NCI-H1092 (cell line): ENCODE measurements at places on chromosomes 13 and 19.
A peak's percentile ranks its signal among the peaks of the same experiment; 100 is the strongest.

DNA sequence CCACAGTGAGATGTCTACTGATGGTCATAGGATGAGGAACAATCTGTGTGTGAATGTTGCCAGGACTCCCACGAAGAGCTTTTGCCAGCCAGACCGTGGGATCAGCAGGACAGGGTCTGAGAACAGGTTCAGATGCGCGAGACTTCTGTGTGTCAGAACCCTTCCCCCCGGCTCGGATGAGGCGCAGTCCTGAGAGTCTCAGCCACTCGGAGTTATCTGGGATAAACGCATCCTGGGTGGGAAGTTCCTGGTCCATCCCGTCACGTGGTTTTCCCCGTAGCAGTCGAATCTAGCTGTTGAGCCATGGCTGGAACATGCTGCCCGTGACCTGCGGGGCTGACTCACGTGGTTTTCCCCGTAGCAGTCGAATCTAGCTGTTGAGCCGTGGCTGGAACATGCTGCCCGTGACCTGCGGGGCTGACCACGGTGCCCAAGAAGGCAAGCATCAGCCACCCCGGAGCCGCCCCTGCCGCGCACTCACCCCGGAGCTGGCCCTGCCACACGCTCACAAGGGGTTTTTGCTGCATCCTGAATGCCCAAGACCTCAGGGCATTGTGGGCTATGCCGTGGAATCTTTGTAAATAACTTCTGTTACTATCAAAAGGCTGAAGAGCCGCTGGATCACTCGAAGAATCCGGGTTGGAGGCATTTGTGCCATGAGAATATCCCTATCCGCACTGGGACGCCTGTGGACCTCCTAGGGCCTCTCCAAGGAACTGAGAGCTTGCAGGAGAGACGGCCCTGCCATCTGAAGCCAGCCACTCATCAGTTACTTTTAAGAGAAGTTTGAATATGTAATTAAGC, 130.8 kb upstream of the MCF2L start:
- DNase-seq = no peak

DNA sequence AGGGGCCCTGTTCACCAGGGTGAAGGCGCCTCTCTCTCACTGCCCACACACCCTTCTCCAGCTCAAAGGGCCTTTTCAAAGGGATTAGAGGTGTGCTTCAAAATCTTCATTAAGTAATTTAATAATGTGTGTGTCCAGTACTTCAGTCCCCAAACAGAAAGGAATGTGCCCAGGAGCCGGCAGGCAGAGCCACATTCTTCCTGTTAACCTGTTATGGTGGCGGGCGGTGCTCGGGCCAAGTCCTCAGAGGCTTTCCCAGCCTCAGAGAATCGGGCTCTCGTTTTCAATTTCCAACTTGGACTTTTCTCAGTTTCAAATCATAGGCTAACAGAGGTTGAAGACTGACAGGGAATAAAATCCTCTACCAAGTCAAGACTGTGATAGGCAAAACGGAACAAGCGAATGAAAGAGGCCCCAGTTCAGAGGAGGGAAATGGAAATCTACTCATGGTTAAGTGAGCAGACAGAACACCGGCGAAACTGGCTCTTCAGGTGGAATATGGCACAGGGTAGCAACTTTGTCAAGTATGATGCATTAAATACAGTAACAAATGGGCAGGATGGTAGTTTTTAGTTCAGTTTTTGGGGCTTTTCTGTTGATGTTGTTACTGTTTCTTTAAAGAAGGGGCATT, 68.6 kb downstream of the FOXO1 start:
- no peak for DNase-seq

DNA sequence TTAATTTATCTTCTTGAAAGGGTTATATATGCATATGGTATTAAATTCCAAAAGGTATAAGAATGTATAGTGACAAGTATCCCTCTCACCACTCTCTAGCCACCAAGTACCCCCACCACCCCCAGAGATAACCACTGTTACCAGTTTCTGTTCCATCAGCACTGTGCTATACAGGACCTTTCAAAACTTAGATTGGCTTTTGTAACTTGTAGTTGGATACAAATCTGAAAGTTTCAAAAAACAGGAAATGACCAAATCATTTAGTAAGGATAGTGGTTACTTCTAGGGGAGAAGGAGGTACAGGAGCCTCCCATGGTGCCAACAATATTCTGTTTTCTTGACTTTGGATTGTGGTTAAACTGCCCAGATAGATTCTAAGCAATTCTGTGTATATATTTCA, 56.7 kb downstream of the AKAP11 start:
- DNase-seq = no peak

DNA sequence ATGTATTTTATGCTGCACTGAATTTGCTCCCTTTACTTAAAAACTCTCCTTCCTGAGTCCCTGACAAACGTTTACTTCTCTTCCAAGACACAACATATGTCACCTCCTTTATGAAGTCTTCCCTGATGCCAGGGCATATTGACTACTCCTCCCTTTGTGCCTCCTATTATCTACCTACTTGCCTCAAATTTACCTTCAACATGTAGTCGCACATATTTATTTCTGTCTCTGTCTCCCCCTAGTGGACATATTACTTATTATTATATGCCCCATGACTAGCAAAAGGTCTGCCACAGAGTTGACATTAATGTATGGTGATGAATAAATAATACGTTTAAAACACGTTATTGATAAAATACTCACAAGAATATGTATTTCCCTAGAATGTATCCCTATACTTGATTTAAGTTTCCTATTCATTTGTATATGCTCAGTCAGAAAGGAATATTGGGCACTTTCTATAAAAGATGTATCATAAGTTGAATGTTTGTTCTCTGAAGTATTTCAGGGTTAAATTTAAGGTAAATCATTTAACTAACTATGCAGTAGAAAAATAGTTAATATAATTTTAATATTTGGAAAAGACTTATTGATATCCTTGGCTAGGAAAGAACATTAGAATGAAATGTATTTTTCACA, 250.3 kb upstream of the ATXN8OS start:
- DNase-seq = peak; percentile 65

GRCh38 chr13:74867460-74867859, 614.5 kb downstream of the TBC1D4 start:
- no peak for DNase-seq

DNA sequence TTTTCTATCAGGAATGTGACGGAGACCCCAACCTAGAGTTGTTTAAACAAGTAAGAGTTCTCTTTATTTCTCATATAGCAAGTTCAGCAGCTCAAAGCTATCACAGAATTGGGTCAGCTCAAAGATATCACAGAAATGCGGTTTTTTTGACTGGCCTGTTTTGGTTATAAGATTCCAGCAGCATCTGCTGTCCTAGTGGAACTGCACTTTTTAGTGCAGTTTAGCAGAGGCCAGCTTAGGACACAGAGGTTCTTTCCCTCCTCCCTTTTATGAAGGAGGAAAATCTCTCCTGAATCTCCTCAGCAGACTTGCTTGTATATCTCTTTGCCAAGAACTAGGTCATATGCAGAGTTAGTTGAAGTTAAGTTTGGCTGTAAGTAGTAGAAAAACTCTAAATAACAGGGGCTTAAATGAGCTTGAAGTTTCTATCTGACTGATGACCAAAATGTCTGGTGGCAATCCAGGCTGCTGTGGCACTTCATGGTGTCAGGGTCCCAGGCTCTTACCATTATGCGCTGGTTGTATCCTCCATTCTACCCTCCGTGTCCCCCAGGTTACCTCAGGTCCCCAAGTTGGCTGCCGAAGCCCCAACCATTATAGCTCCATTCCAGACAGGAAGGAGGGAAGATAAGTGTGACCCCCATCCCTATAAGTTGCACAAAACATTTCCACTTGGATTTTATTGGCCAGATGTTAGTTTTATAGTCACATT, 6.6 kb downstream of the PPP2R1A start:
- DNase-seq = no peak

DNA sequence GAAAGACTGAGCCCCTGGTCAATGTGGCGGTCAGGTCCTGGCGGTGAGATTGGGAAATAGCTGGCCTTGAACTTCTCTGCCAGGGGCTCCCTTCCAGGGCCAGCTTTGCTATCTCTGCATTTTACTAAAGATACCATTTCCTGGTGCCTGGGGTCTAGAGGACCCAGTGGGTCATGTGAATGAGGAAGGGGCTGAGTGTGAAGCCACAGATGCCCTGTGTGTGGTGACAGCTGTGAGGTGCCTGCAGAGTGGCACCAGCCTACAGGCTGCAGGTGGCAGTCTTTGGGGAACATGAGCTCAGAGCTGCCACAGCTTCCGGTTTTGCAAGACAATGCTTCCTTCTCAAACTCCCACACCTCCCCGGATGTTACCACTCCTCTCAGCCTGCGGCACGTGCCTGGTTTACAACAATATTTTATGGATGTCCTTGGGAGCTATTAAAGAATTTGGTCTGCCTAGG, 5.2 kb upstream of the MLNR start:
- DNase-seq = no peak

DNA sequence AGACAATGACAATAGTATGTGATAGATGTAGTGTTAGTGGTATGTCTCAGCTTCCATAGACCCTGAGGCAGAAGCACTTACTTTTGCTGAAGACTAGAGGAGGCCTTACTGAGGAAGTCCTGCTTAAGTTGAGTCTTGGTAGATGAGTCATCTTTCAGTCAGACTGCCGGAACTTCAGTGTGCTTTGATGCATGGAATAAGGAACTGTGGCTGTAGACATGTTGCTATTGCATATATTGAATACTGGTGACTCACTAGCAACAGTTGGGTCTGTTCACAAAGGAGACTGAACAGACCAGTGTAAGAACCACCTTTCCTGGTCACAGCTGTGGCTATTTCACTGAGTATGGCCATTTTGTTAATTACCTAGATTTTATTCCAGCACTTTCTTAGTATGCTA, 1000.6 kb downstream of the OLFM4 start:
- DNase-seq = no peak

- no peak for DNase-seq
Observed at GRCh38 chr13:102261809-102262208, 140.0 kb downstream of the FGF14 start.

GRCh38 chr13:109844396-109844795, 58.0 kb upstream of the IRS2 start:
- DNase-seq = no peak

DNA sequence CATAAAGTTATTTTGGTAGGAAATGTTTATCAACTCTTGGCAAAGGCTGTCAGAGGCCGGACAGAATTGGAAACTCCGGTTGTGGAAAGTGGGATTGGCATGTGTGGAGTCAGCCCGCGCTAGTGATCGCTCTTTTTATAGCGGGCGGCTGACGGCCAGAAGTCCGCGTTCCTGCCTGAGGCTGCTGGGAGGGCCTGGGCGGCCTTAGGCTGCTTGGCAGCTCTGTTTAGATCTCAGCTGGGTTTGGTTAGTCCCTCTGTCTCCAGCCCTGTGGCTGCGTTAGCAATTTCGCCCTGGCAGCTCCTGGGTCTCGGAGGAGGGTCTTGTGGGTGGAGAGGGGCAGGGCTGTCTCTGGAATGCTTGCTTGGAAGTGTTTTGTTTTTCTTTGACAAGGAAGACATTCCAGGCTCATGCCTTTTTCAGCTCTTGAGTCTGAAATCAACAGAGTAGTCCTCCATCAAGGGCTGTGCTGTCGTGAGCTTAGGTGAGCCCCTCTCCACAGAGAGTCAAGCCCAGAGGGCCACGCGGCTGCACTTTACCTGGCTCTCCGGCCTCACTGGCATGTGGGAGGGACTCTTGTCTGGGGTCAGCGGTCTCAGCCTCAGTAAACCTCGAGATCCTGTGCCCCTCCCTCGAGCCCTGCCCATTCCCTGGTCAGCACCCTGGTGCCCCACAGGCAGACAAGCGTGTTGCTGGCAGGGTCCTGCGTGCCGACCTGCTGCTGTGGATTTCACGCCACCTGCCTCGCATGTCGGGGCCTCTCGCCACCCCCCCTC, 22.5 kb downstream of the DOT1L start:
- DNase-seq = no peak

GRCh38 chr19:35400773-35401100, 29.9 kb downstream of the GPR42 start:
- no peak for DNase-seq

- no peak for DNase-seq
Observed at GRCh38 chr13:99375738-99376080, 68.5 kb upstream of the GPR183 start.

GRCh38 chr19:45180936-45181335, 2.4 kb downstream of the BLOC1S3 start:
- no peak for DNase-seq

DNA sequence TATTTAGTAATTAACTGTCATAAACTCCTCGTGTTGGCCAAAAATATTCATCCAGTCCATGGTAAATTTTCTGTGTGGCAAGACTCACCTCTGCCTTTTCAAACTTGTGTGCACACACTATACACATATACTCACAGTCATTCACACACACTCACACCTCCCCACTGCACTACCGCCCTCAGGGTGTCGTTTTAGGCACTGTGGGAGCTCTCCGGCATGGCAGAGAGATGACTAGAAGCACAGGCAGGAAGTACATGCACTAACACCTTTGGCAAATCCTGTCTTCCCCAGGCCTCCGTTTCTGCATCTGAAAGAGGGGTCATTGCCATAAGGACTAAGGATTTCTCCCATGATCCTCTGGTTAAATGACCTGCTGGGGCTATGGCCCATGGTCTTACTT, 62.6 kb upstream of the FARP1 start:
- DNase-seq = no peak

- no peak for DNase-seq
Observed at GRCh38 chr13:99752373-99752772, 219.2 kb downstream of the ZIC5 start.

GRCh38 chr13:104750377-104750776, 1684.2 kb upstream of the SLC10A2 start:
- DNase-seq = no peak

DNA sequence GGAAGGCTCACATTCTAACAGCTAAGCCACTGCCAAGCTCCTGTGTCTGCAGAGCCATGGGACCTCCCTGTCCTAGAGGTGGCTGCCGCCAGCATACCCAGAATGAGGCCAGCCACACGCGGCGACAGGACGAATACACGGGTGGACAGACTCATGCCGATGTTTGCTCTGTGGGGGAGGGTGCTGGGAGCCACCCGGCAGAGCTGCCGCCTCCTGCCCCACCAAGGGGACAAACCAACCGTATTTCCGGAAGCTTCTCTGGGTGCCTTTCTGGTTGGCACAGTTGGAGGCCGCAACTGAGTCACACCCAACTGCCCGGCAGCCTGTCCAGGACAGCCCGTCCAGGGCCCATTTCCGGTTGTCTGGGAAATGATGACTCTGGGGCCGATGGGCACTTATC, 20.3 kb downstream of the C13orf46 start:
- DNase-seq = no peak

DNA sequence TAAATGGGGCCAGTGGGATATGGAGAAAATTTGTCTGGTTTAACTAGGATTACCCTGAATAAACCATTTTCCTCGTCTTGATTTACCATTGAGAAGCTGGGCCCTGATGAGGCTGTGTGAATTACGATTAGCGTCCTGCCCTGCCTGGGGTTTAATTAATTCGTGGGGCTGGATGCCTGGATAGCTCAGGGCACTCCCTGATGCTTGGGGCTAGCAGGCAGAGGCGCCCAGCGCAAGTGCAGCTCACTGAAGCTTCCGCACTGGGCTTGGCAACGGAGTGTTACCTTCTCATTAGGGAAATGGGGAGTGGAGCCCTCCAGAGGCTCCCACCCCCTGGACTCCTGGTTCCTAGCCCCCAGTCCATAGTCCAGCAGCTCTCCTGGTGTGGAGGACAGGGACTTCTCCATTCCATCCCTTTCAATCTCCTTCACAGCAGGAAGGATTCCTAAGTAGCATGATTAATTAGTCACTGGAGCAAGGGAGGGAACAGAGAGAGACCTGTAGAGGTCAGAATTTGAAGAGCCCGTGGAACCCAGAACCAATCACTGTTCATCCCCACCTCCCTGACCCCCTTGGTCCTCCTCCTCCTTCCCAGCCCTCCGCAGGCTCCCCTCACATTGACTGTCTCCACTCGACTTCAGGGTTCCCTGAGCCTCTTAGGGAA, 107.2 kb downstream of the UQCRFS1 start:
- DNase-seq = no peak
